ENCODE measurements at places on chromosomes 2 and 18.

- no peak for DNase-seq
These were observed 5.5 kb downstream of the COL6A3 start for GRCh38 chr2:237408335-237409000.

- DNase-seq: no peak
These were observed 180.5 kb downstream of the AGPS start for GRCh38 chr2:177573120-177573519.

- DNase-seq: peak; percentile 17
These were observed 199.6 kb downstream of the HRH4 start for GRCh38 chr18:24659827-24660720.

- DNase-seq: no peak
These were observed 39.1 kb downstream of the VWA3B start for GRCh38 chr2:98126061-98126460.

GRCh38 chr2:178949584-178949983, 100.4 kb downstream of the CCDC141 start:
- DNase-seq: no peak

DNA sequence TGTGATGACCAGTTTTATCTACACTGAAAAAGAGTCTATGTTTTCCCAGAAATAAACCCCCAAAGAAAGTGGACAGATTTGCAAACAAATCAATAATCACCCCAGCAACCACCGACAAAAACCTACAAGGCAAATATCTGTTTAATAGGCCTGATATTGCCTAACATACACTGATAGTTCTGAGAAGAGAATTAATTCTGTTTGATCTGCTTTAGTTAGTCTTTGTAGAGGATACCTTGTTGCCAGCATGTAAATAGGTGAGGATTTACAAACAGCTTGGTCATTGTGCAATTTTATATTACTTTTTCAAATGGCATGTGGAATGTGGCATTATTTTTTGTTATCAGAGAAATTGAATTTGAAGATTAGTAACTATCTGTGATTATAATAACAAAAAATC, 86.5 kb downstream of the DCC start:
- DNase-seq: no peak

DNA sequence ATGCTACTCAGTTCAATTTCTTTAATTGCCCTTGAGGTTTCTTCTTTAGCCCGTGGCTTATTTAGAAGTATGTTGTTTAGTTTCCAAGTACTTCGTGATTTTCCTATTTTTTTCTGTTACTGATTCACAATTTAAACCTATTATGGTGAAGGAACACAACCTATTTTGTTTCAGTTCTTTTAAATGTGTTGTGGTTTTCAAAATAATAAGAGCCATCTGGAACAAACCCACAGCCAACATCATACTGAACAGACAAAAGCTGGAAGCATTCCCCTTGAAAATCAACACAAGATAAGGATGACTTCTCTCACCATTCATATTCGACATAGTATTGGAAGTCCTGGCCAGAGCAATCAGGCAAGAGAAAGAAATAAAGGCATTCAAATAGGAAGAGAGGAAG, 155.2 kb downstream of the GALNT1 start:
- no peak for DNase-seq

GRCh38 chr2:174051741-174052583, 86.8 kb upstream of the SP3 start:
- DNase-seq: no peak

DNA sequence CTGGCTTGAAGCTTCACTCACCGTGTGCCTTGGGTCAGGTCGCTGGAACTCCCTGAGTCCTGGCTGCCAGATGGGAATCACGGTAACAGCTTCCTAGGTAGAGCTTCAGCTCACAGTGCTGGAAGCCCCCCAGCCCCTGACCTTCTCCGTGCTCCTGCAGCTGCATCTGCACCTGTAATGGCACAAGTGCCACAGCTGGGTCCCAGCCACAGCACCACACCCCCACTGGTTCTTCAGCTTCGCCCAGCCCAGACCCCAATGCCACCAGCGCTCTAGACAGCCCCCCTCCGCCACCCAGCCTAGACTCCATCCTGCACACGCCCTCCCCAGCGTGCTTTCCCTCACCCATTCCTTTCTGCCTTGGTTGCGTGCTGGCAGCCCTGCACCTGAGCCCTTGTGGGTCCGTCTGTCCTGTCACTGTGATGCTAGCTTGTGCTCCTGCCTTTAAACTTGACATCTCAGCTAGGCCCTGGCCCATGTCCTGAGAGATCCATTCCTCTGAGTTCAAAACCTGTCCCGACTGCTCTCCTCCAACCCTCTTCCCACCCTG, 7.6 kb upstream of the ESPNL start:
- peak; percentile 9 for DNase-seq

- DNase-seq: no peak
These were observed 144.3 kb downstream of the BCL2 start for GRCh38 chr18:63175264-63175663.

GRCh38 chr2:61969376-61969775, 63.9 kb downstream of the COMMD1 start:
- no peak for DNase-seq

- no peak for DNase-seq
These were observed 110.9 kb downstream of the LYPD6 start for GRCh38 chr2:149441255-149441654.

DNA sequence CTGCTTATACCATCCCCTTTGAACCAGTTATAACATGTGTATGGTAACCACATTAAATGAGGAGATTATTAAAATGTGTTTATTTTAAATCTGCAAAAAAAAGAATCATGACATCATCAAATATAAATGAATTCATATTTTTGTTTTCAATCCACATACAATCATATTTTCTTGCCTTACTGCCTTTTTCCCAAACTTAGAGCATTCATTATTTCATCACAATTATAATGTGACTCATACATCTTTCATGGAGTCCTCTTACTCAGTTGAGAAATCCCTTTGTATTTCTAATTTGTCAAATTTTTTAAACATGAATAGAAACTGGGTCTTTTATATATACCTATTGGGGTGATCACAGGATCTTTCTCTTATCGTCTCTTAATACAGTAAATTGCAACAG, 909.6 kb downstream of the DSC3 start:
- DNase-seq: no peak

- no peak for DNase-seq
These were observed 17.2 kb downstream of the RALB start for GRCh38 chr2:120269816-120270215.

DNA sequence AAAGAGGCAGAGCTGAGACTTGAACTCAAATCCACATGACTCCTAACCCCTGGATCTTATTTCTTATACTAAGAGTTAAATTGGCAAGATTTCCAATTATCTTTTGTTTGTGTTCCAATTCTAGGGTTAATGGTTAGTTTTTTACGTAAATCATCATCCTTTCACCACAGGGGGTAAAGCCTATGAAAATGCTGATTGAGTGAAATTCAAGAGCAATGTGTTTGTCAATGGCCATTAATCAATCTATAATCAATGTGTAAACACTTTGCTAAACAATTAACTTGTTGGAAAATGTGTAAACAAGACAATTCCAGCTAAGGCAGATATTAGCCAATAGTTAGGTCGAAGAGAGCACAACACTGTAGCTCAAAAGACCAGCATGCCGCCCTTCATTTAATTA, 376.5 kb upstream of the ACVR2A start:
- DNase-seq: no peak

DNA sequence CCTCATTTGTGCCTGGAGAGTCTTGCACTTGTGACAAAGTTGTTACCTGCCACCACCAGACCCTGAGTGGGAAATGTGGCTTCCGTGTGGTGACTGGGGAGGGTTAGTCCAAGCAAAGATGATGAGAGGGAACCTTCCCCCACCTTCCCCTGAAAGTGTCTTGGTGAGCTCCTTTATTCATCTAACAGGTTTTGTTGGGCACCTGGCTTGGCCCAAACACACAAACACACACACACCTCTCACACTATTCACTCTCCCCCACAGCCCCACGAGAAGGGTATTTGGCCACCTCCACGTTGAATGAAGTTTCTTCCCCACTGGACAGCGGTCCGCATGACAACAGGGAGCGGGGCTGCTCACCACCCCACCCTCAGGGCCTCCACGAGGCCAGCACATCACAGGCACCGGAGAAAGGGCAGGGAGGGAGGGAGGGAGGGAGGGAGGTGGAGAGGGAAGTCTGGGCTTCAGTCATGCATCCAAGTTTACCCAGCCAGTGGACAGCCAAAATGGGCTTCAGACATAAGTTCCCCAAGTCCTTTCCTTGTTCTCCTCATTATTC, 1.4 kb downstream of the CIB4 start:
- no peak for DNase-seq

DNA sequence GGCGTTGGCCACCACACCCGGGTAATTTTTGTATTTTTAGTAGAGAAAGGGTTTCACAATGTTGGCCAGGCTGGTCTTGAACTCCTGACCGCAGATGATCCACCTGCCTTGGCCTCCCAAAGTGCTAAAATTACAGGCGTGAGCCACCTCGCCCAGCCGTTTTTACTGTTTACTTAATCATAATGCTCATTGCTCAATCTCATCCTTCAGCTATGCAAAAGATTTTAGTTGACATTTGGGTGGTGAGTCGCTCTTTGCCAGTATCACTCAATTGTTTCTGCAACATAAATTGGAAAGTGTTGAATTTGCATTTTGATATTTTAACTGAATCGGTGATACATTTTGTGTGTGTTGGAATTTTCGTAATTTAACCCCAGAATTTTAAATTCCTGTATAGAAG, 7.8 kb upstream of the ZNF532 start:
- DNase-seq: no peak

DNA sequence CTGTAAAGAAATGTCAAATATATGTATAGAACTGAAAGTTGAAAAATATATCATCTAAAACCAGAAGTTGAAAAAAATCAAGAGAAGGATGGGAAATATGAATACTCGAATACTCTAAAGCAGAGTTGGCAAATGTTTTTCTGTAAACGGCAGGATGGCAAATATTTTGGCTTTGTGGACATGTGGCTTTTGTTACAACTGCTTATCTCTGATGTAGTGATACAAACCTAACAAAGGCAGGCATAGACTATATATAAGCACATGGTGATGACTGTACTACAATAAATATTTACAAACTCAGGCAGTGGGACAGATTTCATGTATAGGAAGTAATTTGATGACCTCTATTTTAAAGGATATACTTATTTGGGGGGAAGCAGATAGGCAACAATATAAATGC, 224.6 kb upstream of the LRRTM4 start:
- DNase-seq: no peak

Measured in GM10248 (cell line).